Activated CD4-positive, alpha-beta T cell treated with anti-CD3 and anti-CD28 coated beads, Interleukin-10, Interleukin-2, amounts not matched to agents 100 ng/mL and 50 ng/mL, durations not matched to agents 16 hours and 8 hours (primary cell): ENCODE measurements at places on chromosomes 2 and 18.

DNA sequence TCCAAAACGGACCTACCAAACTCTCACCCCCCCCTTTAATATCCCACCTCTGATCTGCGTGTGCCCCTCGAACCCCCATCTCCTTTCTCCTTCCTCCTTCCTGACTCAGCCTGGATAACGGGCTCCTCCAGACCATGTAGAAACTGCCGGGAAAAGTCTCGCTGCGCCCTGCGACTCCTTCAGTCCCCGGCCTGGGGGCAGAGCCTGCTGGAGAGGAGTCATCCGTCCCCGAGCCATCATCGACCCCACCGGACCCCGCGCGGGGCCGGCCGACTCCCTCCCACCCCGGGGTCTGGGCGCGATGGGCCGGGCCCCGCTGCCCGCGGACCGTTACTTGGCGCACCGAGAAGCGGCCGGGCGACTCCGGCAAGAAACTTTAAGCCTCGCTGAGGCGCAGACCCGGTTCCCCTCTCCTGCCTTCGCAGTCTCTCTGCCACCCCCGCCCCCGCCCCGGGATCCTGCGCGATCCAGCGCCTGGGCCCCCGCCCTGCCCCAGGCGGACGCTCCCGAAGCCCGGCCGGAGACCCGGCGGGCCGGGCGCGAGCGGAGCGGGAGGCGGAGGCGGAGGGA is 3.4 kb downstream of the ZEB2 start:
- DNase-seq = no peak

DNA sequence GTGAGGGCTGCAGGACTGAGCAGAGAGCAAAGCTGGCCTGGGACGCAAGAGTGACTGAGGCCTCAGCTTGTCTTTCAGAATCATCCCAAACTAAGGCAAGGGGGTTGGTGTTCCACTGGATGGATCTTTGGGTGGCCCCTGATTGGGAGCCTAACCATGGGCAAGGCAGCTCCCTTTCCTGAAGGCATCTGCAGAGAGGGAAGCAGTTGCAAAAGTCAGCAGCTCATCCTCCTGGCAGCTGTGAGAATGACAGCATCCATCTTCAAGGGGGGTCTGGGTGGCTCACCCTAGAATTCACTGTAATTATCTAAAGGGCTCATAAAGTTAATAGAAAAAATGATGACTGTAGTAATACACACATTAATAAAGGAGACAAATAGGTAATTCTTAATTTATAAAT is 46.5 kb upstream of the RAB31 start:
- no peak for DNase-seq

DNA sequence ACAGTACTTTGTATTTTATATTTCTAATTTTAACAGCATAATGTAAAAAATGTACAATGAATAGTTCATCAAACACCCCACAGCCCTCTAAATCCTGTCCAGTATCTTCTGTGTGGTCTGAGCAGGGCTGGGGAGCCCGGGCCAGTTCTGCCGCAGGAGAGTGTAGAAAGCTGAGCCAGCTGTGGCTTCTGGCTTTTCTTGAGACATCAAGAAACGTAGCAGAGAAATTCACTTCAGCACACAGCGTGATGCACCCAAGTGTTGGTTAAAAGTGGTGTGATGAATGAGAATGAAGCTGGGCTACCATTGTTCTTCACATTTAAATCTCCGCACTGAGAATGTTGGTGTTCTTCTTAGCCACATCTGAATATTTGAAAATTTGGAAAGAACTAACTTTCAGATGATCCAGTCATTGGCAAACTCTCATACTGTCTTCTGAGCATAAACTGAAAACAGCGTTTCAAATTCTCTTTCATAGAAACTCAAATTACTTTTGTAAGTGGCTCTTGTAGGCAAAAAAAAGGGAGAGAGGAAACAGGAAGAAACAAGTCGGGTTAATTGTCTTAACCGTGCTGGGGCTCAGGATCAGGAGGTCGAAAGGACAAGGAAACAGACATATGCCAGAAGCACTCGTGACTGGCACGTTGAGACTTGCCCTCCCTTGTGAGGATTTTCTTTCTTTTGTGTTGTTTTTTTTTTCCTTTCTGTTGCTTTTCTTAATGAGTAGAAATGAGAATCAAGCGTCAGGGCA is 23.4 kb upstream of the TMEM87B start:
- no peak for DNase-seq

GRCh38 chr2:25207078-25207545 is 38.7 kb upstream of the POMC start:
- DNase-seq = no peak

DNA sequence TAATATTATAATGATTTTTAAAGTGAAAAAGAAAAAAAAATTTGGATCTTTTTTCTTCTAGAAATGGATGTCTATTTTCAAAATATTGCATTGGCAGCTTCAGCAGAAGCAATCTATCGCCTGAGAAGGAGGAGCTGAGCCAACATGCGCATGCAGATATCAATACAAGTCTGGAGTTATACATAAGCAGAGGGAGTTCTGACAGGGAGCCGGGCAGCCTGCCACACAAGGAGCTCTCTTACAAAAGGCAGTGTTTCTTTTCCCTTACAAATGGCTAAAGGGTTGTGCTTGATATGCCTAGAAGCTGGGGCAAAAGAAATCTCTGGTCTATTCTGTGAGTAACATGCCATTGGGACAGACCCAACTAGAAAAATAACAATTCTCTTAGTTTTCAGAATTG is 291.9 kb upstream of the TRIB2 start:
- DNase-seq = no peak

DNA sequence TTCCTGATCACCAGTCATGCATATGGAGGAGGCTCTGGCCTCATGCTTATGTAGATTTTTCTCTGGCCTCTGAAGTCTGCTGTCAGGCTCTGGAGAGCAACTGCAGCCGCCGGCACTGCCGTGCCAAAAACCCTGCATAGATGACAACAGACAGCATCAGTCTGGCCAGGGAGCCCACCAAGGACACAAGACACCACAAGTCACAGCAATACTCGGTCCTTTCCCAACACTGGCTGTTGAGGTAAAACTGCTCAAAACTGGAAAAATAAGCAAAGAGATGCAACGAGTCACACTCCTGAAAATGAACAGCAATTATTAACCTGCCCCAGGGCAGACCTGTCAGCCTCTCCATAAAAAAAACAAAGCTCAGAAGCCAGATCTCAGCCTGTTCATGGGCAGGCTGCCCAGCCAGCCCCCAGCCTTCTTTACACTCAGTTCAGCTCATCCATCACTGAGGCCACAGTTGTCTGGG is 186.0 kb upstream of the RAB6C start:
- DNase-seq = no peak

- no peak for DNase-seq
These were observed 12.1 kb upstream of the TPO start for GRCh38 chr2:1400943-1401735.

DNA sequence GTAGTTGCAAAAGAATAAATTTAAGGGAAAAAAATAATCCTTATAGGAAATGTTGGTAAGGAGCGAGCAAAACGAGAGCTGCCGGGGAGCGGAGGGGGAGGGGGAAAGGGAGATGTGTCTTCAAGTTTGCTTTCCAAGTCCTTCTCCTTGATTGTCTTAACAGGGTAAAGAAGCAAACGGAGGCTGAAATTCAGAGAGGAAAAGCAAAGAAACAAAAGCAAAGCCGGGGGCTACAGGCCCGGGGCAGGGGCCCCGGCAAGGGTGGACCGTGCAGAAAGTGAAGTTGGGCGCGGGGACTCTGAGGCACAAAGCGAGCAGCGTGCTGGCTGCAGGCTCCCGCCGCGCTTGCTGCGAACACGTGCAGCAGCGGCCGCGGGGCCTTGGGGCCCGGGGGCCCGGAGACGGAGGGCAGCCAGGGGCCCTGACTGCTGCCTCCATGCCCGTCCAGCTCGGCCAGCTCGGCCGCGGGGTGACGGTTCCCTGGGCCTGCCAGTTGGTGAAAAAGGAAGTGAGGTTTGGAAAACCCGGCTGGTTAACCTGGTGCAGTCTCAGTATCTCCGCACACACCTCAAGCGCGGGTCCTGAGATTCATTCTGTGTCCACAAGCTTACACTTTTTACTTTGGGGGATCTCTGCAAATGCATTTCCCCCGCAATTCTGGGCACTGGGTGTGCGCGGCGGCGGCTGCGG is 4.1 kb downstream of the BCL11A start:
- DNase-seq = no peak

GRCh38 chr2:235049069-235049468 is 97.3 kb downstream of the SH3BP4 start:
- no peak for DNase-seq

DNA sequence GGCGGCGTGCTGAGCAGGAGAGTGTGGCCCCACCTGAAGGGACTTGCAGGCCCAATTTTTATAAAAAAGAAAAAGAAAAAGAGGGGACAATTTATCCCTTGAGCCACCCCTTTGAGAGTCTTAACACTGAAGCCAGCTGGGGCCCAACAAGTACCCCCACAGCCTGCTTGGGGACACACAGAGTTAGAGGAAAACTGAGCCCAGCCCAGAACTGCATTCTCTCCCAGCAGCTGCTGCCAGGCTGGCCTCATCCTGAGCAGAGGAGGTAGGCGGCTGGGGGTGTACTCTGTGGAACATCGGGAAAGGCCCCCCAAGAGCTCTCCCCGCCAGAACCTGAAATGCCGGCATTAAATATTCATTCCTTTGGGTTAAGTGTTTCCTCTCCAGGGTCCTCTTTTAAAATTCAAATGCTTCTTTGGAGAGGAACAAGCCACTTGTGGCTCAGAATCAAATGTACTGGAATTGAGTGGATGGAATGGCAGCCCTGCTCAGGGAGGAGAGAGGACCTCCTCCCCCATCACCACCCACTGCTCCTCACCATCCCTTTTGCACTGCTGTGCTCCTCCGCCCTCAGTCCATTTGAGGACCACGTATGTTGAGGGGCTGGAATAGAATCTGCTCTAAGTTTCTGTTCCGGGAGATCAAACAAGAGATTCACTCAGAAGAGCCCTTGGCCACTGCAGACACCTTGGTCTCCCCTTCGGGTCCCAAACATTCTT is 45.6 kb downstream of the C1QL2 start:
- DNase-seq = no peak

GRCh38 chr2:206713746-206714145 is 4.5 kb downstream of the DYTN start:
- DNase-seq = no peak

DNA sequence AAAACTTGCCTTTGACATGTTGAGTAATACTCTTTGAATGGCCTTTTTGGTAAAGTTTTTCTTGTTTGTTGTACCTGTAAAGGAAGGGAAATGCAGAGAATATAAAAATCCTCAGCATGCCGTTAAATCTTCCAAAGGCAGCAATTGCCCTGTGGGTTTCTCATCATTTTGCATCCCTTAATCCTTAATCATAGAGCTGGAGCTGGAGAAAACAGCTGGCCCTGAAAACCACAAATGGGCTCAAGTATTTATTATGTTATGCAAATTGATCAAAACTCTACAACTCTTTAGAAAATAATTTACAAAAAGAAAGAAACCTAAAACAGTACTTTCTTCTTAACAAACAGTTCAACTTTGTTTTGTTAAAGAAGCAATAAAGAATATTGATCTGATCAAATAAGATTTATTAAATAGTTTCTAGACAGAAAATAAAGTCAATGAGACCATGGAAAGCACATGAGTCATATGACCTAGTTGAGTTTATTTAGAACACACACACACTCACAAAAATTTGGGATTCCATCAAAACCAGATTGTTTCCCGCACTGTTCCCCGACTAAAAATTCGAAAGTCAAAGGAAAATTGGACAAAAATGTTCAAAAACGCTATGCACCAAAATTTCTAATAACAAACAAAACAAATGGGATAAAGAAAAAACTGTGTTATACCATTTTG is 309.0 kb downstream of the GULP1 start:
- DNase-seq = no peak

- no peak for DNase-seq
These were observed 163.2 kb upstream of the SLC1A4 start for GRCh38 chr2:64825831-64826491.

- DNase-seq = no peak
These were observed 11.1 kb downstream of the RAB3GAP1 start for GRCh38 chr2:135063210-135063609.

- no peak for DNase-seq
These were observed 317.9 kb upstream of the UBE2E3 start for GRCh38 chr2:180662521-180662920.

- no peak for DNase-seq
These were observed 46.6 kb downstream of the VAPA start for GRCh38 chr18:9960258-9960904.

- DNase-seq = no peak
These were observed 26.8 kb upstream of the NEDD4L start for GRCh38 chr18:58017267-58017666.
